ENCODE measurements at places on chromosomes 12 and 14.

GRCh38 chr14:68214431-68214830, 394.9 kb downstream of the RAD51B start:
- no peak overlapping the region for H3K4me3 ChIP-seq
- DNase-seq: no peak
- no peaks in the 10 kb centered on the region for H3K36me3 ChIP-seq

DNA sequence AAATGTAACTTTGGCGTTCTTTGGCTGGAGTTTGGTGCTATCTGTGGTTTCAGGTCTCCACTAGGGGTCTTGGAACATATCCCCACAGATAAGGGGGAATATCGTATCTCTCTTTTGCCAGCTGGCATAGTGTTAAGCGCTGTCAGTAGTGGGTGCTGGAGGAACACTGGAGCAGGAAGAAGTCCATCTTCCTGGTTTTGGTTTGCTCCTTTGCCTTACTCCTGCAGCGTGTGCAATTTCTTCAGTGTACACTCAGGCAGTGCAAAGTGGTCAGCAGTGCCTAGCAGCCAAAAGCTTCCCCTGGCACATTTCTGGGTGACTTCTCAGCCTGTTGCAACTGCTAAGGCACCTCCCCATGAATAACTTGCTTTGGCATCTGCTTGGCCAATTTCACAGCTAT, 11.7 kb upstream of the RIPK3 start:
- no peaks in the 10 kb centered on the region for H3K36me3 ChIP-seq
- H3K4me3 ChIP-seq: no peak overlapping the region
- no peak for DNase-seq

GRCh38 chr12:93737457-93738198, 60.5 kb downstream of the CRADD start:
- DNase-seq: no peak
- no peak overlapping the region for H3K4me3 ChIP-seq
- H3K27me3 ChIP-seq: no peaks in the 10 kb centered on the region
- H3K27ac ChIP-seq: peak overlapping the region; percentile 53
- peaks cover 6% of the 10 kb centered on the region for H3K36me3 ChIP-seq

DNA sequence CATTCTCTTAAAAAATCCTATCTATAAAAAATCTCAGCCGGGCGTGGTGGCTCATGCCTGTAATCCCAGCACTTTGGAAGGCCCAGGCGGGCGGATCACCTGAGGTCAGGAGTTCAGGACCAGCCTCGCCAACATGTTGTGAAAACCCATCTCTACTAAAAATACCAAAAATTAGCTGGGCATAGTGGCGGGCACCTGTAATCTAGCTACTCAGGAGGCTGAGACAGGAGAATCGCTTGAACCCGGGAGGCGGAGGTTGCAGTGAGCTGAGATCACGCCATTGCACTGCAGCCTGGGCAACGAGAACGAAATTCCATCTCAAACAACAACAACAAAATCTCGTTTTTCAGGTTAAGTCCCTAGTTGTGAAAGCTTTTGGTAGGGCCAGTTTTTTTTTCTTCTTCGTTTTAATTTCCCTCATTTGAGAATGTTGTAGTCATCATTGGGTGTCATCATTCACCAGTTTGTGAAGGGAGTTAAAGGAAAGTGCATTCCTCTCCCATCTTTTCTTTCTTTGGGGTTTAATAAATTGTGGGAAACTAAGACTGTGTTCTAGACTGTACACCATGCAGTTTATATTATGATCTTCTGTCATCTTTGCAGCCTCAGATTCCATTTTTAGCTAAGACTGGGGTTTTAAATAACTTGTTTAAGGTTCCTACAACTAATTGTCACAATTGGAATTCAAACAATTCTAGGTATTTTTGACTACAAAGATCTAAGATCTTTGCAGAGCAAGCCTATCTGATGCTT, 23.9 kb downstream of the MDM2 start:
- no peak for DNase-seq
- no peaks in the 10 kb centered on the region for H3K27me3 ChIP-seq
- no peak overlapping the region for H3K4me3 ChIP-seq
- peaks cover 18% of the 10 kb centered on the region for H3K4me1 ChIP-seq

DNA sequence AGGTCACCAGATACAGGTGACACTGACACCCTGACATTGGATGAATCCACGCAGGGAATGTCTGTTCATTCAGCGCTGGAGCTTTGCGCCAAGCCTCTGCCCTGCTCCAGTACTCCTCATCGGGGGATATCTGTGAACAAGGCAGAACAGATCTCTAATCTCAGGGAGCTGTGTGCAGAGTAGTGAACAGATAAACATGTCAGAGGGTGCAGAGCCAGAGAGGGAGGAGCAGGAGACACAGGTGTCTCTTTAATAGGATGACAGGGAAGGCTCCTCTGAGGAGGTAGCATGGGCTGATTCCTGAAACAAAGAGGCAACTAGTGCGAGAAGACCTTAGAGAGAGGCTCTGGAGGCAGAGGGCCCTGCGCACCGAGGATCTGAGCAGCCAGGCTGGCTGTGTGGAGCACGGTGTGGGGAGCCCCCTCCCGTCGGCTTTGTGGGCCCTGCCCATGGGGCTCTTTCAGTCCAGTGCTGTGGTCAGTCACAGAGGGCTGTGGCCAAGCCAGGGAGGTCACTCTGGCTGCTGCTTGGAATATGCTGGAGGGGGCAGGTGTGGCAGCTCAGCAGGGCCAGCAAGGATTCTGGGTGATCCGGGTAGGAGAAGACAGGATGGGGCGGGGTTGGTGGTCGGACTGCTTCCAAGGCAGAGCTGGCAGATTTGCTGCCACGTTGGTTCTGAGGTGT, 55.6 kb downstream of the TECPR2 start:
- no peaks in the 10 kb centered on the region for H3K4me1 ChIP-seq
- H3K36me3 ChIP-seq: peaks cover 19% of the 10 kb centered on the region
- H3K4me3 ChIP-seq: no peak overlapping the region
- H3K27me3 ChIP-seq: no peaks in the 10 kb centered on the region
- no peak for DNase-seq

DNA sequence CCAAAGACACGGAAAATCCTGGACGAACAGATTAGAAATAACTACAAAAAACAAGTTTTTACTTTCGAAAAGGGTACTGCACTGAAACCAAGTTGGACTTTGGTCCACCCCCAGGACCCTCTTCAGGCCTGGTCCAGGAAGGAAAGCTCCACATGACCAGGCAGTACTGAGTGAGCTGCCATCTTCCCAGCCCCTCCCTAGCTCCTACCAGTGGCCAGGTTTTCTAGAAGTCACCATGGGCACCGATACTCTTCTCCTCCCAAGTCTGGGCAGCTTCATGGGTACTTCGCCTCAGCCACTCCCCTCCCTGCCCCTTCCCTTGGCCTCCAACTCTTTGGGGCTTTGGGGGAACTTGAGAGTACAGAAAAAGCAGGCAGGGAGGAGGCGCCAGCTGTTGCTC, 6.6 kb downstream of the VAMP1 start:
- H3K36me3 ChIP-seq: peaks cover 80% of the 10 kb centered on the region
- H3K27me3 ChIP-seq: no peaks in the 10 kb centered on the region
- peak overlapping the region; percentile 95 for H3K27ac ChIP-seq

GRCh38 chr12:29132316-29132715, 16.8 kb upstream of the FAR2 start:
- H3K4me3 ChIP-seq: no peak overlapping the region
- no peak overlapping the region for H3K27ac ChIP-seq
- no peaks in the 10 kb centered on the region for H3K4me1 ChIP-seq
- DNase-seq: no peak
- H3K27me3 ChIP-seq: no peaks in the 10 kb centered on the region

DNA sequence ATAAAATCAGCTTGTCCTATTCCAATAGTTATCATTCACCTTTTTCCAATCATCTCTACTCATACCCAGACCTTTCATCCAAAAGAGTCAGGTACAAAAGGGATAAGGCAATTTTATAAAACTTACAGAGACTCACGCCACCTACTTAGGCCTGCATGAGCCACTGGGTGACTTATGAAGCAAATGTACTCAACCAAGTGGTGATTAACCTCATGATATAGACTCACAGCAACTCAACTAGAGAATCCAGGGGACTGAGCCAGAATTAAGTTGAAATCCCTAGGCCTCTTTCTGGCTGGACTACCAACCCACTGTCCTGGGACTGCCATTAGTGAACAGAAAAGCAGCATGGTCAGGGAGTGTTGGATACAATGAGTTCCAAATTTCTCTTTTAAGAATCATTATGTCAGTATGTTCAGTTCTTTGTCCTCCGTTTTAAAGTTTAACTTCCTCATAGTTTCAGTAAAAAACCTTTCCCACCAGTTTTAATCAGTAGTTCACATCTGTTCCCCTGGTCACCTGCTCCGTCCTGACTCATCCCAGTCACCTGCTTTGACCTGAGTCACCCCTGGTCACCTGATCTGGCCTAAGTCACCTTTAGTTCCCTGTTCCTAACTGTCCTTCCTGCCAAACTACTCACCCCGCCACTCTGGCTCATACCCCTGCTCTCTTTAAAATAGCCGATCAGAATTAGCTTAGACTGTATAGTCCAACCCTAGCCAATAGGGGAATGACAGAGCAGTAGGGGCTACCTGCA, 36.8 kb downstream of the SPTSSA start:
- H3K27me3 ChIP-seq: peaks cover 4% of the 10 kb centered on the region
- H3K4me1 ChIP-seq: no peaks in the 10 kb centered on the region
- no peak for DNase-seq
- H3K4me3 ChIP-seq: no peak overlapping the region
- peaks cover 3% of the 10 kb centered on the region for H3K36me3 ChIP-seq

DNA sequence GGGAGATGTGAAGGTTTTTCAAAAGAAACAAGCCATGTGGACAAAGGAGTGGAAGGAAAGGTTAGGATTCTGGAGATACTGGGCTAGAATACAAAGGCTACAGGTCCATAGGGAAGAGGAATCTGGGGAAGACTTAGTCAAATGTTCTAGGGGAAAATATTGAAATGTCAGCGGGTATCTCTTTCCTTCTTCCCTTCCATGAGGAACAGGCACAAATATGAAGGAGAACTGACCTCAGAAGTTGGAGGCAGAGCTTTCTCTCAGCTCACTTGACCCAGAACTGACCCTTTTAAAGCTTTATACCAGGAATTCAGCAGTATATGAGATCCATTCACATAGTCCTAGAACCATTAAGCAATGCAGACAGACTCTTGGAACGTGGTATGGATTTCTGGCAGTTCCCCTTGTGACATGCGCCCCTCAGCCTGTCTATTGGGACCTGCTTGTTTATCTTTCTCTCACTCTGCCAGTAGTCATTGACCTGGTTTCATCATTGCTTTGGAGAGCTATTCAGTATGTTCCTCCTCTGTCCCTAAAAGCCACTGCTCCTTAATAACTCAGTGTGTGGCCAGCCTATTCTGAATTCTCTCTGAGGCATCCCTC, 43.0 kb upstream of the GSG1 start:
- peaks cover 15% of the 10 kb centered on the region for H3K4me1 ChIP-seq
- no peak overlapping the region for H3K27ac ChIP-seq
- H3K4me3 ChIP-seq: no peak overlapping the region
- no peaks in the 10 kb centered on the region for H3K36me3 ChIP-seq
- H3K27me3 ChIP-seq: no peaks in the 10 kb centered on the region

GRCh38 chr12:5085896-5086295, 42.2 kb downstream of the KCNA5 start:
- H3K4me1 ChIP-seq: no peaks in the 10 kb centered on the region
- H3K27me3 ChIP-seq: peaks cover 24% of the 10 kb centered on the region
- H3K4me3 ChIP-seq: no peak overlapping the region
- no peak for DNase-seq

GRCh38 chr14:101122237-101123141, 219.0 kb upstream of the RTL1 start:
- DNase-seq: no peak
- no peaks in the 10 kb centered on the region for H3K27me3 ChIP-seq
- peaks cover 25% of the 10 kb centered on the region for H3K4me1 ChIP-seq
- no peak overlapping the region for H3K27ac ChIP-seq

DNA sequence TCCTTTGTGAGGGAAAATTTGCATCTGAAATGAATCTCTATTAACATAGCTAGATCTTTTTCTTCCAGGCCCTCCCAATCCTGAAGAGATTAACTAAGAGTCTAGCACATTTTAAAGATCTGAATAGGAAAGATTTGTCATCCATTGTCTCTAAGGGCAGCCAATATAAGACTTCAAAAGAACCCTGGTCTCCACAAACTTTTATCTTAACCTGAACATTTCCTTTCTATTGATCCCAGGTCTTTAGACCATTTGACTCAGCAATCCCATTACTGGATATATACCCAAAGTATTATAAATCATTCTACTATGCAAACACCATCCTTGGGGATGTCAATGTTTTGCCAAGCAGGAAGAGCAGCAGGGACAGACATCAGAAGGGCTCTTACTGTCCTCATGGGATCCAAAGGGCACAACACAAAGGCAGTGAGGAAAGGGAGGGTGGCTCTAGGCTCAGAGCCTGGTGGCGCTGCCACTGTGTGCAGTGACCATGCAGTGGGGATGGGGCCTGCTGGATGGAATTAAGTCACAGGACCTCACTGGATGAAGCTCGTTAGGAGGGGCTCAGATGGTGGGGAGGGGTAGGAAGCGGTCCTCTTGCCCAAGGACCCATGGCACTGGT, 12.7 kb upstream of the BDKRB2 start:
- no peak overlapping the region for H3K4me3 ChIP-seq
- no peaks in the 10 kb centered on the region for H3K36me3 ChIP-seq
- DNase-seq: no peak
- H3K27me3 ChIP-seq: peaks cover 46% of the 10 kb centered on the region
- H3K4me1 ChIP-seq: peaks cover 24% of the 10 kb centered on the region
- H3K27ac ChIP-seq: no peak overlapping the region

GRCh38 chr12:93008044-93008778, 79.1 kb upstream of the EEA1 start:
- H3K36me3 ChIP-seq: no peaks in the 10 kb centered on the region
- no peaks in the 10 kb centered on the region for H3K27me3 ChIP-seq
- peaks cover 7% of the 10 kb centered on the region for H3K4me1 ChIP-seq
- no peak for DNase-seq
- no peak overlapping the region for H3K27ac ChIP-seq

DNA sequence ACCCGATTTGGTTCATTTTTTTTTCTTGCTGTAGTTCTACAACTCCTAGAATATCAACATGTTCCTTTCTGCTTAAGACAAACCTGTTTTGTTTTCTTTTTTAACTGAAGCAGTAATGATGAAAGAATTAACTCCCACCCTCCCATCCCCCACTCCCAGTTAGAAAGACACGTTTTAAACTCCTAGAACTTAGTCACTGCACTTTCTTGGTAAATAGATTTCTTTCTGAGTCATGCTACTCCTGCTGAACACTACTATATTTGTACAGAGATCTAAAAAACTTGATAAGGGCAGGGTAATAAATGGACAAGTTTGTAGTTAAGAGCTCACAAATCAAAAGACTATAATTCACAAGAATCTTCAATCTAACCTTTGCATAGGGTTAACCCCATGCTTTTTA, 118.9 kb upstream of the PTPRB start:
- H3K4me1 ChIP-seq: no peaks in the 10 kb centered on the region
- H3K27me3 ChIP-seq: peaks cover 21% of the 10 kb centered on the region
- no peak for DNase-seq

GRCh38 chr14:44151130-44151820, 355.8 kb downstream of the FSCB start:
- H3K36me3 ChIP-seq: no peaks in the 10 kb centered on the region
- no peak for DNase-seq
- no peaks in the 10 kb centered on the region for H3K27me3 ChIP-seq
